ENCODE measurements at places on chromosomes 5 and 9.
A peak's percentile ranks its signal among the peaks of the same experiment; 100 is the strongest.

DNA sequence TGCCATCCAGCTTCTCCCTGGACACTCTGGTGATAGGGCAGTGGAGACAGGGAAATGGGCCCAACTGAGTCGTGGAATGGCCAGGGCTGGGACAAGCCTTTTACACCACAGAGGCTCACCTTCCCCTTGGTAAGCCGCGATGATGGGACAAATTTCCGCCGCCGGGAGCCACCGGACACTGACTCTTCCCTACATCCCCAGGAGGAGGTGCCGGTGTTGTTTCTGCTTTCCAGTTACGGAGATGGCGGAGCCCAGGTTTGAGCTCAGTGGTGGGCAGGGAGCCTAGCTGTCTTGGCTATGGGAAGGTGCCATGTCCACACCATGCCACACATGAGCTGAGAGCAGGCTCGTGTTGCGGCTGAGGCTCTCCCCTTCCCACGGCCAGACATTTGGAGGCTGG lies 19.9 kb upstream of the WNK2 start:
- DNase-seq = no peak

GRCh38 chr5:131221888-131222287 lies 42.0 kb upstream of the CDC42SE2 start:
- no peak for DNase-seq

DNA sequence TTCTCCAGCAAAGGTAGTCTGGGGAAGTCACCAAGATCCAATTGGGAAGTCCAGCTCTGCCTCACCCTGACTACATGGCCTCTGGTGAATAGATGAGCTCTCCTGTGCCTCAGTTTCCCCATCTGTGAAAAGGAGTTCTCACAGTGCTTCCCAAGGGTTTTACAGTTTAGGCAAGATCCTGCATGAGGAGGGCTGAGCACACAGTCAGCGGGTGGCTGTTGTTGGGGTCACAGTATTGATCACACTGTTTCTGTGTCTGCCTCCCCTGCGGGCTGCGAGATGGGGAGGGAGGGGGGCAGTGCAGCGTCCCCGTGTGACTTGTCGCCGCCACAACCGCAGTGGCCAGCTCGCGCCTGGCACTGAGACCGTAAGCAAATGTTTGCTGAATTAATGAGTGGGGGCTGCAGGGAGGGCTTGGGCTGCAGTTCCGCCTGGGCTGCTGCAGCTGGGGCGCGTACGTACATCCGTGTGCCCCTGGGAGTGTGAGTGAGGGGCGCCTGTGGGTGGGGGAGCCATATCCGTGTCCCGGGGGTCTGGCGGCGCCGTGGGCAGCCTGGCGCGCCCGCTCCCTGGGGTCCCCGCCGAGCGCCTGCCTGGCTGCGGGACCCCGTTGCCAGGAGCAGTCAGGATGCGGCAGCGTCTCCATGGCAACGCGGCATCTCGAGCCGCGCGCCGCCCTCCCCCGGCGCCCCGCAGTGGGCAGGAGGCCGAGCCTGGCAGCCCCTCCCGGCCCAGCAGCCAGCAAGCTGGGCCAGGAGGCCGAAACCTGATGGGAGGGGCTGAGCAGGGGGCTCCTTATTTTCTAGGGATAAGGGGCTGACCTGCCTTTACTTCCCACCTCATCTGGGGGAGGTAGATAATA lies 31.4 kb upstream of the PSD2 start:
- peak; percentile 38 for DNase-seq

- peak; percentile 12 for DNase-seq
Observed at GRCh38 chr9:29211580-29212396, 1638.5 kb upstream of the C9orf72 start.

DNA sequence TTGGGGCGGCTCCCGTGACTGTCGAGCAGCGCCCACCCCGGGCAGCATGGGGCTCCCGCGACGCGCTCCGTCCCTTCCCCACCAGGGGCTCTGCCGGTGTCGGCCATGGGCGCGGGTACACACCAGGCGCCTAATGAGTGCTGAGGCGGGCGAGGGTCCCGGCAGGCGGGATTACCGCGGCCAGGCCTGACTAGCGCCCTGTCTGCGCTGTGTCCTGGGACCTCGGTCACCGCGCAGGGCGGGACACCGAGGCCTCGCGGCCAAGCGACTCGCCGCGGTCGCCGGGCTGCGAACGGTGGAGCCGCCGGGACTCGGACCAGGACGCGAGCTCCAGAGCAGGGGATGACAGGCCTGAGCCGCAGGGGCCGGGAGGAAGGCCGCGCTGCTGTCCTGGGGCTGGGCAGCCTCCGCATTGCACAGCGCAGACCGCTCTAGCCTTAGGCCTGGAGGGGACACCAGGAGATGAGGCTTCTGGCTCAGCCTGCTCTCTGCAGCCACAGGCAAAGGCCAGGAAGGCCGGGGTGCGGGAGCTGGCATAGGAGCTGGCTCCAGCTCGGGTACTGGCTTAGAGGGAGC lies 14.1 kb downstream of the LCN10 start:
- DNase-seq = no peak

DNA sequence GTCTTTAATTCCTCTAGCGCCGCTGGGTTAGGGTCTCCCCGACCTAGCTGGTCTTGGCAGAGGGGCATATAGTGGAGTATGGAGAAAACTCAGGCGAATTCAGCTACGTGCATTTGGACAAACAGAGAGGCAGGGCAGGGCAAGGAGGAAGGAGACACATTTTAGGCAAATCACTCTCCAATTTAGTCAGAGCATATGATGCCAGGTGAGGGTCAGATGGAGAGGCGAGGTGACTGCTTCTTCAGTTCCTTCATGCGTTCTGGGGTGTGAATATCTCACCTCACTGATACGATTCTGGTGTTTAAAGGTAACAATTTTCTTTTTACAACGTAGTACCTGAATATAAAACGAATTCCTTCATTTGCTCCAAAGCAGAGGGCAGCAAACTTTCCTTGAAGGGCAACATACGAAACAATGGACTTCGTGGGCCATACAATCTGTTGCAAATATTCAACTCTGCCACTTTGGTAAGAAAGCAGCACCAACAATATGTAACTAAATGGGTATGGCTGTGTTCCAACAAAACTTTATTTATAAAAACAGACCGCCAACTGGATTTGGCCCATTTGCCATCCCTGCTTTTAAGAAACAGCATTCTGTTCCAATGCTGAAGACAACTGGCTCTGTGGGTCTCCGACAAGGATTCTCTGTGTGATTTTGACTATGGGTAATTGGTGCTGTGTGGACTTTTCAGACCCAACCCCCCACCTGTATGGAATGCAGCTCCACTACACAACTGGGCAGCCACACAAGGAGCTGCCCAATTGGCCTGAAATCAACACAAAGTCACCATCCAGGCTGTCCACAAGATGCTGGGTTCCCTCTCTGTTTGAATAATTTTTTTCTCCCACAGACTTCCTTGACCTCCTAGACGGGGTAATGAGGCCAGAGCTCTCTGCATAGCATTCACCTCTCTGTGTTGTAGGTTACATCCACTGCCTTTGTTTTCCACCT lies 53.8 kb downstream of the RAPGEF1 start:
- DNase-seq = no peak

DNA sequence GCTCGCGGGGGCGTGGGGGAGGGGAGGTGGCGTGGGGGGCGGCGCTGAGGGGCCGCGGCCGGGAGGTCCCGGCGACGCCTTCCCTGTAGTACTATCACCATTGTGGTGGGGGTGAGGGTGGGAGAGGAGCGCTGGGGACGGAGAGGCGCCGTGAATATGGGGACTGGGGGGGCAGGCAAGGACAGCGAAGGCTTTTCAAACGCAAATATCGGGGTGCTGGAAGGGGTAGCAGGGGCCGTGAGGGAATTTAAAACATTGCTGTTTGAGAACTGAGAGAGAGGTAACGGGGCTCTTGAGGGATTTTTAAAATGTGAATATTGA lies 427 bp downstream of the RBM27 start:
- no peak for DNase-seq

GRCh38 chr5:15008476-15008875 lies 136.9 kb upstream of the ANKH start:
- no peak for DNase-seq

GRCh38 chr9:2984491-2984890 lies 140.6 kb upstream of the PUM3 start:
- no peak for DNase-seq

DNA sequence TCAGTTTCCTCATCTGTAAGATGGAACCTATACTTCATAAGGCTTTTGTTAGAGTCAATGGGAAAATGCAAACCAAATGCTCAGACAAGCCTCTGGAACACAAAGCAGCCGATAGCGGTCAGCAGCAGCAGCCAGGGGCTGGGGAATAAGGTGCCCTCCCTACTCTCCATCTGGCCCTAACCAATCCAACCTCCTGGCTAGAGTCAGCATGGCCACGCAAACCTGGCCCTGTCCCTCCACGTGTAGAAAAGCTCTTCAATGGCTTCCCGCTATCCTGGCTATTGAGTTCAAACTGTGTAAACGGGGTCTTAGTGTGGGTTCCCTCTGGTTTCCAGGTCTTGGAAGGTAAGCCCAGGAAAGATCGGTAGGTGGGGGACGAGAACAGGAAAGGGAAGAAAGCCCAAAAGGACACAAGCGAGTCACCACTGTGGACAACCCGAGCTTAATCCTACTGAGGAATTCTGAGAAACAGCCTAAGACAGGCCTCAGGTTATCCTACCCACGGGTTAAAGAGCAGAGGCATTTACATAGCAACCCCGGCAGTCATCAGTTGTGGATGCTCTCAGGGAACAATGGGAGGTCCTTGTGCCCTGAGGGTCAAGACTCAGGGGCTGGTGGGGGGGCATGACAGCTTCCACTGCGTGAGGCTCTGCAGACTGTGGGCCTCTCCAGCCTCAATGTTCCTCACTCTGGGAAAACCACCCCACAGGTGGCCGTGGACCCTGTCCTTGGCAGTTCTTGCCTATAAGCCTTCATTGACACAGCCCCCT lies 30.9 kb downstream of the FABP6 start:
- no peak for DNase-seq

- no peak for DNase-seq
Observed at GRCh38 chr9:5499889-5500398, 10.4 kb upstream of the PDCD1LG2 start.

DNA sequence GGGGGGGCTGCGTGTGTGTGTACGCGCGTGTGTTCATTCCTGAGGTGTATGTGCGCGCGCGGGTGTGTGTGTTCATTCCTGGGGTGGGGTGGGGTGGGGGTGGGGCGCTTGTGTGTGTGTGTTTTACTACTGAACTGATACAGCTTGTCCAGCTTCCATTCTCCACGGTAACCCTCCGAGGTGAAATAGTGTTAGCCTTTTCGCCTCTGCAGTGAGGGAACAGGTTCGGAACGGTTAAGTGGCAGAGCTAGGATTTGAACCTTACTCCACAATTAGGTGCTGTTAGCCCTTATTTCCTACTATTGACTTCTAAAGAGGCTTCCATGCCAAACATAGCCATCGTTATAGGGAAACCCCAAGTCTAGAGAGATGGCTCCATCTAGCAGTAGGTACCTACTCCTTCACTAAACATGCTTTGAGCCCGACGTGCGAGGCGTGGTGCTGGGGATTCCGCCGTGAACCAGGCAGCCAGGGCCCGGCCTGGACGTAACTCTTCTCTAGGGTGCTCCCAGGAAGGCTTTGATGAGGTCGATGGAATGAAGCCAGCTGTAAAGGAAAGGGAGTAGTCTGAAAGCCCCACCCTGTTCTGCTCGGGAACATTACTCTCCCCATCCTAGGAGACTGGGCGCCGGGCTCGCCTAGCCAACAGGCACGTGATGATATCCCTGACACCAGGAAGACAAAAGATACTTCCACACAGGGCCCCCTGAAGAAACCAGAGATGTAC lies 782 bp upstream of the SKP1 start:
- no peak for DNase-seq

DNA sequence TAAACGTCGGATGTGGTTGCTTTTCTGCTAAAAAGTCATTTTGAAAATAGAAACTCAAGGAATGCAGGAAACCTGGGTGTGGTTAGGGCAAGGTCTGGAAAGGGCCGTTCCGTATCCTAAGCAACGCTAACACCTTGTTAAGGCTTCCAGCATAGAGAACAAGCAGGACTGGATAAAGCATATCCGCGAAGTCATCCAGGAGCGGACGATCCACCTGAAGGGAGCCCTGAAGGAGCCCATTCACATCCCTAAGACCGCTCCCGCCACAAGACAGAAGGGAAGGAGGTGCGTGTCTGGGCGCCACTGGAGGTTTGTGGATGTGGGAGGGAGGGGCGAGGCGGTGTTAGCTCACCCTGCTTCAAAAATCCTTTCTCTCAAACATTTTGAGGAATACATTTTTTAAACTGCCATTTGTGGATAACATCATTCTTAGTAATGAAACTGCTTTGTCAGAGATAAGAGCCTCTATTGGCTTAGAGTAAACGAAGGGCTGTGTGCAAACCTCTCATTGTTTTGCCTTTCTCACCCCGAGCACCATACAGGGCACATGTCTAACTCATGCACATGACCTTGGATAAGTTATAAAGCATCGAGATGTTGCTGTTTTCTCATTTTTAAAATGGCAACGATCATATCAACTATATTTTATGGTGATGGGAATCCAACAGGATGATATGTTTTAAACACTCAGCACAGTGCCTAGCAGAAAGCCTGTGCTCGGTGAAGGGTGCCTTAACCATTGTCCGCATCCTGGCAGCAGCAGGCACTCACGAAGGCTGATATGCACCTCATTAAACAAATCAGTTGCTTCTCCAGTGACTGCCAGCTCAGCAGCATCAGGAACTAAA lies 175.7 kb upstream of the OTULINL start:
- DNase-seq = no peak

DNA sequence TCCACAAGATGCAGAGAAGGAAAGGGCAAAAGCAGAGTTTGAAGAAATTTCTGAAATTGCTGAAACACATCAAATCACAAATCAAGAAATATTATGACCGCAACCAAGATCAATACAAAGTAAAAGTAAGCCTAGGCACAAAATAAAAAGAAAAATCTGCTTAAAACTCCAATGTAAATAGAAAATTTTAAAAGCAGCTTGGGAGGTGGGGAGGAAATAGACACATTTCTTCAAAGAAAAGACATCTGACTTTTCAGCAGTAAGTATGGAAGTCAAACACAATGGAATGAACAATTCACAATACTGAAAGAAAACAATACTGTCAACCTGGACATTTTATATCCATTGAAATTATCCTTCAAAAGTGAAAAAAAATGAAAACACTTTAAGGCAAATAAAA lies 55.1 kb downstream of the HTR4 start:
- no peak for DNase-seq

GRCh38 chr5:100430268-100431195 lies 104.6 kb upstream of the FAM174A start:
- DNase-seq = peak; percentile 49

DNA sequence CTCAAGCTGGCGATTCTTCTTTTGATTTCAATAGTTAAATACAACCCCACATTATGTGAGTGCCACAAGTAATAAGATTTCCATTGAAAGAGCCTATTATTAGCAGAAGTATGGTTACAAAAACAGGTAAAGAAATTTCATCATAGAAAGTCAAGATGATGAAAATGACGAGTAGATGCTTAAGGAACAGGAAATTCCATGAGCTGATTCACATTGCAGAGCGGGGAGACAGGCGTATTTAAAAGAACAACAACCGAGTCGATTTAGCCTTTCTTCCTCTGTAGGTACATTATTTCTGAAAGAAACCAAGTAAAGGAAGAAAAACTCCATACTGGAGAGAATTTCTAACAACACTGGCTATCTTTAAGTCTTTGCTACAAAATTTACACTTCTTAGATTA lies 310.4 kb downstream of the SLF1 start:
- DNase-seq = no peak

GRCh38 chr5:65247594-65247993 lies 234.1 kb downstream of the ADAMTS6 start:
- DNase-seq = no peak
